ENCODE measurements at places on chromosomes 2 and 18.

- DNase-seq = no peak
Observed at GRCh38 chr2:109430329-109430636, 183.5 kb downstream of the SEPTIN10 start.

- no peak for DNase-seq
Observed at GRCh38 chr2:116733699-116734098, 1080.8 kb upstream of the DDX18 start.

GRCh38 chr18:6976935-6977334 is 140.7 kb downstream of the LAMA1 start:
- no peak for DNase-seq

GRCh38 chr2:69464575-69464974 is 27.3 kb upstream of the NFU1 start:
- DNase-seq = no peak

GRCh38 chr18:3054780-3055179 is 41.8 kb upstream of the LPIN2 start:
- no peak for DNase-seq

GRCh38 chr2:231597014-231597611 is 4.4 kb downstream of the TEX44 start:
- no peak for DNase-seq

GRCh38 chr2:190465060-190465459 is 56.9 kb downstream of the MFSD6 start:
- no peak for DNase-seq

GRCh38 chr2:182259629-182260150 is 167.1 kb downstream of the PDE1A start:
- no peak for DNase-seq

DNA sequence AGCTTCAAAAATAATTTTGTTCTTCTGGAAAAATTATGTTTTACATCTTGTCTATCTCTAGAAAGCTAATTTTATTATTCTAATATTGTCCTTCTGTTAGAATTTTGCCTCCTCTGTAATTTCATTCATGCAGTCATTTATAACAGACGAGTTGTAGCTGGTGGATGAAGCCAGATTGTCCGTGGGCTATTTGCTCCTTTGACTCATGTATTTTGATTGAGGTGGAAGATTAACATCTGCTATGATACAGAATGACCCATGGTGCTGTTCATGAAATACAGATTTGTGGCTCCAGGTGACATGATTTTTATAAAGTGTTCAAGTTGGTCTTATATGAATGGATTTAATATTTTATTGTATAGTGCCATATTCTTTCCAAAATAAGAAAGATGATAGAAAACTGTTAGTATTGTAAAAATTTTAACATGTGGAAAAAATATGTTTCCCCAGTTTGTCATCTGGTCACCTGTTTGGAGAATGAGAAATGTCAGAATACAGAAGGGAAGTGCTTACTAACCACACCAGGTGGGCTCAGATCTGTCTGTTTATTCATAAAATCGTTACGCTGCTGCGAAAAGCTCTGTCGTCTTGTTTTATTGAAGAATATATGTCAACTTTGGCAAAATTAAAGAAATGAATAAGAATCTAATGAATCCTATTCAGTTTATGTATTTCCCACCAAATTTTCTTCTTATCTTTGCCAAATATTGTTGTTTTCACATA is 20.4 kb upstream of the L3MBTL4 start:
- DNase-seq = no peak

DNA sequence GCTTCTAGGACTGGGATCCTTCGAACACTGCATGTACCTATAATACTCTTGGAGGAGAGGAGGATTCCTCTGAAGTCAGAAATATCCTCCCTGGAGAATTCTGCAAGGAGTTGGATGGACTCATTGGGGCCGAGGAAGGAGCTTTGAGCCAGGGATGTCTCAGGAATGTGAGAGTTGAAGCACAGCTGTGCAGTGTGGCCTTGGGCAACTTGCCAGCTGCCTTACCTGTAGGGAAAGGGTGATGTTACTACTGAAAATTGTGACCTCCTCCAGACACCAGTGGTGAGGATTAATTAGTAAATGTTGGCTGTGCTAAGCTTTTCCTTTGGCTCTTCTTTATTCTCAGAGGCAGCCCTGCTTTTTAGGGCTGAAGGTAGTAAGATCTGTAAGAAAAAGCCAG is 41.4 kb downstream of the FMNL2 start:
- no peak for DNase-seq

DNA sequence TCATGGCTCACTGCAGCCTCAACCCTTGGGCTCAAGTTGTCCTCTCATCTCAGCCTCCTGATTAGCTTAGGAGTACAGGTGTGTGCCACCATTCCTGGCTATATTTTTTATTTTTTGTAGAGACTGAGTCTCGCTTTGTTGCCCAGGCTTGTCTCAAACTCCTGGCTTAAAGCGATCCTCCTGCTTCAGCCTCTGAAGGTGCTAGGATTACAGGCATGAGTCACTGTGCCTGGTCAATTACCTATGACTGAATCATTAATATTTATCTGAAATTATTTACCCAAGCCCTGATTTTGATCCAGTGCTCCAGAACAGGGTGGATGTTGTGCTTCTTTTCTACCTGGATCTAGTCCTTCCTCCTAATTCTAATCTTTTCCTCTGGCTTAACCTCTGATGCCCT is 87.8 kb downstream of the MAP2 start:
- no peak for DNase-seq

DNA sequence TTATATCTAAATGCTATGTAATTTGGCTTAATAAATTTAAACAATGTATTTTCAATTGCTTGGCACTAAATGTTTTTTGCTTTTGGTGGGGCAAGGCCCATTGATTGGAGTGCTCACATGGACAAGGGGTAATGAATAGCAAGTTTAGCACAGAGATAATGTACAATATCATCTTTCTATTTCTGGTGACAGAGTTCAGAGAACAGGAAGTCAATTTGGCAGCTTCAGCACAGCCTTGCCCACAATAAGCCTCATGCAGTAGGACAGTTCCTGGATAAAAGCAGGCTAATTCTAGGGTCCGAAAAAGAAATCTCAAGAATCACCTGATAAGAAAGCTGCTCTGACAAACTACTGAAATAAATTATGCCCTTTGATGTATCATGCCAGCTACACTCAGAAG is 443.9 kb upstream of the FSHR start:
- DNase-seq = no peak

DNA sequence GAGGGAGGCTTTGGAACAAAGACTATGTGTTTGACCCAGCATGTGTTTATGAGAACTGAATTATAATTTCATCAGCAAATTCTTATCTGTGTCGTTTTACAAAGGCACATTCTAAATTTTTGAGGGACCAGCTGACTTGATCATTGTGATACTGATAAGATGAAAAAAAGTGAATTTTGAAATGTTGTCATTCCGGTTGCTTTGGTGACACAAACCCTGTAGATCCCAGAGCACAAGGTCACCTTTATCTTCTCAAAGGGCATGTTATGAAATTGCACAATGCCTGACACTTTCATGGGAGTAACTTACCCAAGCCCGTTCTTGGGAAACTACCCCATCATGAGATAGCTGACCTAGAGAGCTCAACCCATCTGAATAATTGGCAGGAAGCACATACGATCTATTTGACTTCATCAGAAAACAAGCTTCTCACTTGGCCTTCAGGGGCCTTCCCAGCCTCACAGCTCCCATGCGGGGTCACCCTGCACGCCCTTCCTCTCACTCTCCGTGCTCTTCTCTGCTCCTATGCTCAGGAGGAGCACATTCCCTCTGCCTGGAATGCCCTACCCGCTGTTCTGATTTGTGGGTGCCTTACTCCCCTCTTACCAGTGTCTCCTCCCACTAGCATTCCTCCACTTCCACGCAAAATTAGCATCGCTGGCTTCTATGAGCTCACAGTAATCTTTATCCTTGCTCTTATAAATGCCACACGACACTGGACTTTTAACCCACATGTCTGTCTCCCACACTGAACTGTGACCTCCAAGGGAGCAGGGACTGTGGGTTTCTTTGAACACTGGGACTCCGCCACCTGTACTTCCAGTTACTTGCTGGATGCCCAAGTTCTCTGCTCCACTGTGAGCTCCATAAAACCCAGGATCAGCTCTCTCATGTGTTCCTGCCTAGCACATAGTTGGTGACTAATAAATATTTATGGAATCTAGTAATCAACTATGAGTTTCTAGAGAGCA is 555.8 kb upstream of the ID2 start:
- DNase-seq = no peak

- DNase-seq = no peak
Observed at GRCh38 chr2:109120166-109120565, 8.8 kb upstream of the SH3RF3 start.

GRCh38 chr2:130829015-130829414 is 7.7 kb upstream of the ARHGEF4 start:
- DNase-seq = no peak

DNA sequence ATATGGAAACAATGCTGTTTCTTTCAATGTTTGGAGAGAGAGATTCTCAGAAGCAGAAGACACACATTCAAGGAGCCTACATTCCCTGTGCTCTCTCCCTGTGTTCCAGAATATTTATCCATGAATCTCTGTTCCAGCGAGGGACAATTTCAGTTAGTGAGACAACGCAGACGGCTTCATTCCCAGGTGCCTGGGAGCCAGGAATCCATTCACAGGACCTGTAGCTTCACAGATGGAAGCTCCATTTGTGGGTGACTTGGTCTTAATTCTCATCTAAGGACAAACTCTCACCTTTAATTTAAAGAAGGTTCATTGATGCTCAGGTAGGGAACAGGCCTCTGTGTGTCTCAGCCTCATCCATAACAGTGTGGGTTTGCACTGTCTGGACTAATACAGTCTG is 1156.6 kb downstream of the RPIA start:
- DNase-seq = no peak

DNA sequence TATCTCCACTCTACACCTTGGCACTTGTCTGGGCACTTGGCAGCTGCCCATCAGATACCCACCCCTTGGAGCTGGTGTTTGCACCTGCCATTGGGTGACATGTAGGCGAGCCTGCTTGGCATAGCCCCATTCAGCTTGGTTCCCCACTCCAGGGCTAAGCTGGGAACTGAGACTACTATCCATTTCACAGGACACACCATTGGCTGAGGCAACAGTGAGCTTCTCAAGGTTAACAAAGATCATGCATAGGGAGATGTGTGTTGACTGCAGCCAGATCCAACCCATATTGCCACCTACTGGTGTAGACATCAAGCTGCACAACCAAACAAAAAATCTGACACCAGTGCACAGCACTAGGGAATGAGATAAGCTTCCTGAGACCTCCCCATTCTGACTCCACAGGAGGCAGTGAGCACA is 1389.8 kb upstream of the TMEFF2 start:
- no peak for DNase-seq

- no peak for DNase-seq
Observed at GRCh38 chr18:5627776-5628511, 84.1 kb upstream of the EPB41L3 start.

- DNase-seq = no peak
Observed at GRCh38 chr18:5456577-5457461, 87.0 kb downstream of the EPB41L3 start.

- DNase-seq = no peak
Observed at GRCh38 chr2:3535467-3535793, 16.1 kb upstream of the ADI1 start.

GRCh38 chr2:181438261-181438660 is 18.9 kb upstream of the ITGA4 start:
- no peak for DNase-seq

DNA sequence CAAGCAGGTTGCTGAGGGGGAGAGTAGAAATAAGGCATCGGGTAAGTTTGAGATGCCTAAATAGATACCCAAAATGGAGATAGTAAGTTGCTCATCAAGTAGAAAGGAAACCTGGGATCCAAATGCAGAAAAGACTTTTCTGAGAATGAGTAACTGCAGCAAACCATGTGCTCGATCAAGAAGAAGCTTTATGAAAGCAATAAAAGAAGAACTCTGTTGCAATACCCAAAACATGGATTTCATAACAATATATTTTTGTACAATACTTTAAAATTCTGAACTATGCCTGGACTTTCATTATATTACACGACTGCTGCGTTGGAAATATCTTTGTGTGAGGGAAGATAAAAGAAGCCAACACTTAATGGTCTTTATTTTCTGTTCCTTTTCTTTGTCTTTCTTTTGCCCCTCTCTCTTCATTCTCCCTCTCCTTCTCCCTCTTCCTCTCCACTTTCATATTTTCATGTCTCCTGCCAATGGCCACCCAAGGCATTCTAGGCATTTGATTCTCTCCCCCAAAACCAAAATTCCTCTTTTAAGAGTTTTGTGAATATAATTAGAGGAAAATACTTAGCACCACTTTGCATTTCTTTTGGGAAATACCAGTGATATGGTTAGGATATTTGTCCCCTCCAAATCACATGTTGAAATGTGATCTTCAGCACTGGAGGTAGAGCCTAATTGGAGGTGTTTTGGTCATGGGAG is 257.6 kb downstream of the MREG start:
- DNase-seq = no peak

Data from NCI-H1417 treated with DMSO at 0.1 percent for 48 hours (cell line).